ENCODE measurements at places on chromosomes 12 and 14.
A peak's percentile ranks its signal among the peaks of the same experiment; 100 is the strongest.

GRCh38 chr14:54664961-54665360 lies 98.0 kb downstream of the SAMD4A start:
- no peak for DNase-seq

GRCh38 chr12:130480887-130481286 lies 143.2 kb downstream of the PIWIL1 start:
- peak; percentile 63 for DNase-seq

GRCh38 chr14:39302124-39302810 lies 68.6 kb downstream of the MIA2 start:
- no peak for DNase-seq

DNA sequence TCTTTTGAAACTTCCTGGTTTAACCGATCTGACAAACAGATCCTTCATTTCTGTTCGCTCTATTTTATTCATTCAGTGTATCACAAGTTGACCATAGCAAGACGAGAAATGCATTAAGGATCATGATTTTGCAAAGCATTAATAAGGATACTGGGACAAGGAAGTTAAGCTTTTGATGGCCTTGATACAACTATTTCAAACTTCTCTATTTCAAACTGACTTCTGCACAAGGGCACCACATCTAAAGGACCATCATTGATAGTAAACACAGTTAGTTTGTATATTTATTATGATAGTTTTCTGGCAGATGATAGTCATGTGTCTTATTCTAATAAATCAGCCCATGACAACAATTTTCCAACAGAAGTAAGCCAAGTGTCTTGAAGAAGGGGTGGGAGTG lies 25.8 kb upstream of the PLXNC1 start:
- no peak for DNase-seq

- DNase-seq = no peak
These were observed 12.8 kb downstream of the ABHD4 start for GRCh38 chr14:22610931-22611330.

GRCh38 chr12:11669348-11669747 lies 19.9 kb downstream of the ETV6 start:
- DNase-seq = peak; percentile 45

GRCh38 chr14:104100171-104101085 lies 14.9 kb downstream of the ASPG start:
- DNase-seq = peak; percentile 41

DNA sequence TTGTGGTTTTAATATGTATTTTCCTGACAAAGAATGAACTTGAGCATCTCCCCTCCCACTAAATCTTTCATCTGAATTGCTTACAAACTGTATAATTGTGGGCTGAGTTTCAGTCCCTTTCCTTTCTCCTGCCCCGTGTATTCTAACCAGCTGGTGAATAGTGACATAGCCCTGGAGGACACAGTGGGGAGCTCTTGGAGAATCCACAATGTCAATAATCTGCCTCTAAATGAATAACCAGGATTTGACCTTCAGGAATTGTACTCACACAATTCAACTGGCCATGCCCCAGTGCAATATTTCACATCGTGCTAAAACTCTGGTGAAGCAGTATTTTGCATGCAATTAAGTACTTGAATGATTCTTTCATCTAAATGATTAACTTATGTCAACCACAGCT lies 177.2 kb downstream of the C12orf42 start:
- no peak for DNase-seq
